ENCODE measurements at places on chromosomes 2 and 18.

GRCh38 chr2:190984595-190984994 is 29.4 kb downstream of the STAT1 start:
- no peak for DNase-seq

GRCh38 chr18:61502472-61502871 is 169.2 kb downstream of the CDH20 start:
- no peak for DNase-seq

DNA sequence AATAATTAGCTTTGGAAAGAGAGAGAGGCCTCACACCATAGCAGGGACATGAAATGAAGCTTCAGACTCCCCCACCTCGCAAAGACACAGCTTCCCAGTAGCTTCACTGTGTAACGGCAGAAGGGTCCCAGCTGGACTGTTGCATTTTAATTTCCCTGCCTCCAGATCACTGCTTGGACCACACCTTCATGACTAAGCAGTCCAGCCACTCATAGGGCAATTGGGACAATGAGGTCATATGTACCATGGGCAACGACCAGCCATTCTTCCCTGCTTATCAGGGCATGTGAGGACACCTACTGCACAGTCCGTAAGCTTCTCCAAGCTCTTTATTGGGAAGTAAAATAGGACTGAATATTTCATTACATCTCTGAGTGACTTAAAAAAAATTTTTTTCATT is 183.0 kb downstream of the MREG start:
- no peak for DNase-seq

DNA sequence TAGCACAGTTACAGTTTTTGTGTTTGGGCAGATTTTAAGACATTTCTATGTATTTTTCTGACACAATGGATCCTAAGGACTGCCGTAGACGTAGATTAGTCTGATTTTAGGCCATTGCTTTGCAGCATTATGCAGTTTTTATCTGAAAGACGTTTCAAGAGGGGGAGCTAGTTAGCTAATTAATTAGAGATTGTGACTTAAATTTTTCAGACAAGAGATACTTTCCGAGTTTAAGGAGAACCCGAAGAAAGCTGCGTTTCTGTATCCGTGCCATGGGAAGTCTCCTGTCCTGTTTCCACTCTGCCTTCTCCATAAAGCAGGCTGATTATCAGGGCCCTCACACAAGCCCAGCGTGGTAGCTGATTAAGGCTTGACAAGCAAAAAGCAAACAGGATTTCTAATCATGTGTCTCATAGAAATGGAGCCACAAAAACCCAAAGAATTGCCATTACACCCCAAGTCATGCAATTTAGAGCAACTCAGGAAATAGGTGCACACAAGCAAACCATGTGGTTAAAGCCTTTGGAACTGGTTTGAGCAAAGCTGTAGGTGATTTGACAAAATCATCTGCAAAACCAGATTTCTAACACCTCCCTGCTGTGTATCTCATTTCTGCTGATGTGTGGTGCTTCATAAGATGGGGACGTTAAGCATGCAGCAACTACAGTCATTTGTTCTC is 808.1 kb downstream of the RNF144A start:
- DNase-seq: no peak

- DNase-seq: no peak
These were observed at the start of gene DYTN for GRCh38 chr2:206718296-206718695. Gene DYTN (minus strand): TSS chr2:206718396. CDS start chr2:206718279, 117 bp downstream.

DNA sequence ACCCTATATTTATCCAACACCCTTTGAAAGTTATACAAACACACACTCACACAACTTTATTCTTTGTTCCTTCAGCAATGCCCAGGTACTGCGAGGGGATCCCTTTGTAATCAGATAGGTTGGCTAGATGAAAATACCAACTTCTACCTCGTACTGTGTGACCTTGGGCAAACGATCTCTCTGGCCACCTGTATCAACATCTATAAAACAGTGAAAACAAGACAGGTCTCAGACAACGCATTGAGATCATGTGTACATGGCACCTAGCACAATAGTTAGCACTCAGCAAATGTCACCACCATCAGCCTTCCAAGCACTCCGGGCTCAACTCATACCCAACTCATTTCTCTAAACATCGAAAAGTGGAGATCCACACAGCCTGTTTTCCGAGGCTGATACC is 118.4 kb upstream of the PPP1CB start:
- no peak for DNase-seq

GRCh38 chr2:201678401-201678800 is 20.0 kb downstream of the MPP4 start:
- no peak for DNase-seq

DNA sequence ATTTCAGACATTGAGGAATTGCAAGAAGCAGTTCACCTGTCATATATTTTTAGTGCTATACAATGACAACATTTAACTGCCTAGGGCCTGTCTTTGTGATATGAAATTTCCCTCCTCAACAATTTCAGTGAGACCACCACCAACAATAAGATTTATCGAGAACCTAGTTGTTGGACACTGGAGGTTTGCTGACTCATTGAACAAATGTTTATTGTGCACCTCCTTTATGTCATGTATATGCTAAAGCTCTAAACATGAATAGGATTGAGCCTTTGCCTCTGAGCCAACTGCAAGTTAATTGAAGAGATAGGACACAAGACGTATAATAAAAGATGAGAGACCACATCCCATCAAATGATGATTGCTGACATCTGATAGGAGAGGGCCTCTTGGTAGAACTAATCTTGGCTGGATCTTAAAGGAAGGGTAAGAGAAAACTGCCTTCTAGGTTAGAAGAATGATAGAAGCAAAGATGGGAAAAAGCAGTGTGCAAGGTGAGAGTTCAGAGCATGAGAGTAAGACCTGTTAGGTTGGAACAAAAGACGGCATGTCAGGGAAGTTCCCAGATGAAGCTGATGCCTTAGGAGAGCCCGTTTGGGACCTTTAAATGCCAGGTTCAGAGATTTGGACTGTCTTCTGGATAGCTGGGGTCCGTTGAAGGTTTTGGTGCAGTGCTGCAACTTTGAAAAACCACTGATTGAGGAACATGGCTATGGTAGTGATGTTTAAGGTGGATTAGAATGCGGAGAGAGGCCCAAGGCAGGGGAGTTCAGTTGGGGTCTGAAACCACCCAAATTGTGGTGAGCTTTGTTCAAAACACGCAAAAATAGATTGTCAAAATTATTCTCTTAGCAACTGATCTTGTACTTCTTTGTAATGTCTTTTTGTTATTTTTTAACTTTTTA is 133.0 kb upstream of the EML6 start:
- no peak for DNase-seq

- DNase-seq: no peak
These were observed 28.7 kb downstream of the ACAA2 start for GRCh38 chr18:49784427-49785185.

GRCh38 chr2:226795281-226796011 is 4.2 kb downstream of the IRS1 start:
- DNase-seq: no peak

- no peak for DNase-seq
These were observed 37.5 kb downstream of the FBXO11 start for GRCh38 chr2:47868611-47869352.

DNA sequence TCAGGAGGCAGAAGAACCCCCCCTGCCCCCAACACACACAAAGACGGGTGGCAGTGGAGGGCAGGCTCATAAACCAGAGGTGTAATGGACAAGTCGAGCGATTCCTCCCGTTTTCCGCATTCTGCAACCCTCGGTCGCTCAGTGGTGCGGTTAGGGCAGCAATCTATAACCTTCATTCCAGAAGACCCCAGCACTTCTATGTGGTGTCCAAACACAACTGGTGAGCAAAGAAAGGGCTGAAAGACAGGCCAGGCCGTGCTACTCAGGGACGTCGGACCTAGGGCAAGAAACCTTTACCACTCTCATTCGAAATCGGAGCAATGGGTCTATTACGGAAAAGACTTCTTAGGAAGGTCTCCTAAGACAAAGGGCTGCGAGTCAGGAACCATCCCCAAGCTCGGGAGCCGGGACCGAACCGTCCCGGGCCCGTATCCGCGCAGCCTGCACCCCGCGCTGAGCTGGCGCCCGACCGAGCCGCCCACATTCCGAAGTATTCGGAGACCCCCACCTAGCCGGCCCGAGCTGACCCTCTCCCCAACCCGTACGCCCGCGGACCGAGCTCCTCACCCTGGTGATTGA is 568 bp downstream of the ARL5A start:
- DNase-seq: peak; percentile 23

- DNase-seq: peak; percentile 13
These were observed 43.0 kb upstream of the RAB6C start for GRCh38 chr2:129936334-129936934.

DNA sequence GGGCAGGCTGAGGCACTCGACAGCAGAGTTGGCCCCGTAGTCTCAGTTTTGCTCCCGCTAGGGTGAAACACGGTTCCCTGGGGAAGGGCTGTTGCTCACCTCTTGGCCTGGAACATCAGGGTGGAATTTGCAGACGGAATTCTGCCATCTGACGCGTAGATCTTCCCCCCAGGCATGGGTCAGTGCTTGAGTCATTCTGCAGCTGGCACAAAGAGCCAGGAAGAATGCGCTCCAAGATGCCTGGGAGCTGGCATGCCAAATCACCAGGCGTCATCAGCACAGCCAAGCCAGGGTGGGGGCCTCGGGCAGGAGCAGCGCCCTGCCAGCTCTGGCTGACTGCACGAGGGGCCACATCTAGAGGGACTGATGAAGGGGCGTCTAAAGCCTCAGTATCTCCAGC is 42.7 kb downstream of the ODC1 start:
- no peak for DNase-seq

GRCh38 chr2:16172324-16173175 is 232.2 kb downstream of the MYCN start:
- DNase-seq: no peak

- no peak for DNase-seq
These were observed 99.5 kb downstream of the TCF4 start for GRCh38 chr18:55488473-55488872.

- DNase-seq: no peak
These were observed 207.2 kb downstream of the GBX2 start for GRCh38 chr2:235960716-235961640.

DNA sequence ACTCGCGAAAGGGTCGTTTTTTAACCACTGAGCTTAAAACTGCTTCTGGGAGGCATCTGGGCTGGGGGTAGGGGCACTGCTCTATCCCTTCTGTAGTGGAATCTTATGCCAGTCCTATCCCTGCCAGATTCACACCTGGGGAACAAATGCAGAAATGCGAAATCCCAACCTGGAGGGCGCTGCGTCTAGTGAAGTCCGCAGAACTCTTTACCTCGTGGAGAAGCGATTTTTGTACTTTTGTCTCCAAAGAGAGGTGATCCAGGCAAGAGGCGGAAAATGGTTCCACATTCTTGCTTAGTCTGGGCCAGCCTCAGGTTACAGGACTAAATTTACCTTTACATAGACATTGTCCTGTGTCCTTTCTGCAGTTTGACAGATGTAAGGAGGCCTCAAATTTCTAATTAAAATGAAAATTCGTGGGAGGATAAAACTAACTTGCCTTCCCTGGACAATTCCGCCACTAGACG is 10.4 kb downstream of the TBR1 start:
- DNase-seq: no peak

DNA sequence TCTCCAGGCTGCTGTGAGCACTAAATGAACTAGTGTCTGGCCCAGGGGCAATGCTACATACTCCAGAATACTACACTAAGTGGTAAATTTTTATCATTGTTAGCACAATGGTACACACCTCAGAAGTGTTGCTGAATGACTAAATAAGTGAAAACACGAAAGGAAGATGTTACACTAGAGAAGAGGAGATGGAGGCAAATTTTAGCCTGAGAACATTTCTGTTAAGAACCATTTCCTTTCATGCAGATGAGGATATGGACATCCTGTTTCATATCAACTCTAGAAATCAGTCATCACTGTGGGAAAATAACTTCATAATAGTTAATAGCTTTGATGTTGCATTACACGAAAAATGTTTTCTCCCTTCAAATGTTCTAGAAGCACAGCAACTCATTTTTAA is 117.6 kb upstream of the STK17B start:
- DNase-seq: no peak

DNA sequence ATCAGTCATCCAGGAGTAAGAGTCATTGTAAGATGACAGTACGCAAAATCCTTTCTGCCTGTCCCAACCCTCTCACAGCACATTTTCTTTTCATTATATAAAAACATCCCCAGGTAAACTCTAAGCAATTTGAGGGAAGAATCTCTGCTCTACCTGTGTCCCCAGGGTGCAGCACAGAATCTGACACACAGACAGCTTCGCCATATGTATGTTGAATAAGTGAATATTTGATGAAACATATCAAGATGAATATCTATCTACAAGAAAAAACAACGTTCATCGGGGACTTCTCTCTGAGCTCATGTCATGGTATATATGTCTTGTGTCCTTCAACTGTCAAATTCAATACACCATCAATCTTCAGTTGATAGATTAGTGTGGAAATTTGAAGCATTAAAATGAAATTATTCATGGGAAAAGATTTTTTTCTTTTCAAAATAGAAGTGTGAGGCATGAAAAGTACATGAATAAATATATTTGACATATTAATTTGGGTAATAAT is 94.5 kb upstream of the KYNU start:
- no peak for DNase-seq

DNA sequence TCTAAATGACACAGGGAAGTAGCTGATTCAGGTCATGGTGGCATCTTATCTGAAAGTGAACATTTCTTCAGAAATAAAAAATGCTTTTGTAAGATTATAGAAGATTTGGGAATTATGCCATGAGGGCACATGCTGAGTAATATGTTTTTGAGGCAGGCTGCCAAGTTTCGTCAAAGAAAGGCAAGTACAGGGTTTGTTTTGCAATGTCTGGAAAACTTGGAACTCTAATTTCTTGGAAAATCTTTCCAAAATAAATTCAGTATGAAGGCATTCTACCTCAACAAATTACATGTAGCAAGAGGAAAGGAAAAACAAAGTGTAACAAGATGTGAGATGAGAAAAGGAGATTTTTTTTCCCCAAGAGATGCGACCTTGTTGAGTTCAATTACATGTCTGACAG is 167.7 kb downstream of the PLCL1 start:
- DNase-seq: no peak

DNA sequence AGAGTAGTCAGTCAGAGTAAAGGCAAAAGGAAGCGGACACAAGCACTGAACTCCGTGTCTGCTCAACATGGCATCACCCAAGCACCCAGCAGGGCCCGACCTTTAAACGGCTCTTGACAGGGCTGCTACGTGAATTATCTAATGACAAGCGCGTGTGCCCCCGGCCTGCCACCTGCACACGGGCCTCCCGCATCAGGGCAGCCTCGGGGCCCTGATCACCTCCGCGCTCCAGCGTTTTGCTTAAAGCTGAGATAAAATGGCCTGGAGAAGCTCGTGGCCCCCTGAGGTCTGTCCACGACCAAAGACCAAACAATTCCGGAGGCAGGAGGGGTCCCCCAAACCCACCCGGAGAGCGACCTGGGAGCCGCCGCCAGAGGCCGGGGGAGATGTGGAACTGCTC is 376 bp downstream of the NDUFA10 start:
- DNase-seq: peak; percentile 33

DNA sequence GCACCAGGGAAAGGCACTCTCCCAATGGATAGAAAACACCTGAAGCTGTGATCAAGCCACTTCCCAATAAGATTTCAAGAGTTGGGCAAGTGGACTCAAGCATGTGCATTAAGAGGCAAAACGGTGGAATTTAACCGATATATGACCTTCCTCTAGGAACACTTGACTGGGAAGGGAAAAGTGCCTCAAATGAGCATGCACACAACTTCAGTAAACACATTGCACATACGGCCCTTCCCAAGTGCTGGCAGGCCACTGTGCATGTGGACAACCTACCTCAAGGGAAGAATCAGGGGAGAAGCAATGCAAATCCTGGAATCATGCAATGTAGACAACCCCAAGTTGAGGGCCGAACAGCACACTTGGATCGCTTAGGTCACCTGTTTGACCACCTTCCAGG is 23.9 kb upstream of the SH3RF3 start:
- DNase-seq: no peak

Data from activated naive CD4-positive, alpha-beta T cell (primary cell).